Activated naive CD4-positive, alpha-beta T cell treated with Interleukin-2 at 50 U/mL for 16 hours (primary cell): ENCODE measurements at places on chromosomes 11 and 22.

GRCh38 chr22:44661070-44661469 is 40.9 kb upstream of the PRR5 start:
- no peak for DNase-seq

- DNase-seq = no peak
Measured at GRCh38 chr11:12811861-12812260, 137.6 kb downstream of the TEAD1 start.

DNA sequence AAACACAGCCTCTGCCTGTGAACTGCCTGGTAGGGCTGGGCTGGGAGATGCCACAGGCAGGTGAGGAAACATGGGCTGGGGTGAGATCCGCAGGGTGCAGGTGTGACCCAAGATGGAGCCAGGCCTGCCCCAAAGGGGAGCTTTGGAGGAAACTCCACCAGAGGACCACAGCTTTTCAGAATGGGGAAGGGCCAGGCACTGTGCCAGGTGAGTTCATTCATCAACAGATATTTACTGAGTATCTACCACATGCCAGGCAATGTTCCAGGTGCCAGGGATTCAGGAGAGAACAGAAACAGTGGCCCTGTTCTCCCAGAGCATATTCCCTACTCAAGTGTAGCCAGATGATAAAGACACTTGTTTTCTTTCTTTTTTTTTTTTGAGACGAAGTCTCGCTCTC is 11.2 kb downstream of the RTN4RL2 start:
- DNase-seq = no peak

DNA sequence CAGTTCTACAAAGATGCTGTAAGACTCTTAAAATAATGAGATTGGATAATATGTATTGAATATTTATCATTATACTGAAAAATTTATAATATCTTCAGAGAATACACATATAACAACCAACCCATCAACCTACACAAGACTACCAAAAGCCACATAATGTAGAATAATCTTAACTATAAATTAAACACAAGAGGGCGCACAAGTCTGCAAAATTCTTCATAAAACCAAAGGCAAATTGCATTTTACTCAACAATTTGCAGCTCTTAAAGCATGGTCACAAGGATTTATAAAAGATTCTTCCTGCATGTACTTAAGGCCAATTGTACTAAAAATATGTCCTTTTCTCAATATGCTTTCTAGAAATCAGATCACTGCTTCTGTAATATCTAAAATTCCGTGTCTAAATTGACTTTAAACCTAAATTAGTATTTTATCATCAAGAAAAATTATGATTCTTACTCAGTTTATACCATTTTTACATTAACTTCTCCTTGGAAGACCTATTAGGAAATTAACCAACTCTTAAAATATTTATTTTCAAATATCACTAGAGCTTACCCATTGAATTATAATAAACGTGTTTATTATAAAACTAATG is 79.0 kb downstream of the TTC28 start:
- DNase-seq = no peak

DNA sequence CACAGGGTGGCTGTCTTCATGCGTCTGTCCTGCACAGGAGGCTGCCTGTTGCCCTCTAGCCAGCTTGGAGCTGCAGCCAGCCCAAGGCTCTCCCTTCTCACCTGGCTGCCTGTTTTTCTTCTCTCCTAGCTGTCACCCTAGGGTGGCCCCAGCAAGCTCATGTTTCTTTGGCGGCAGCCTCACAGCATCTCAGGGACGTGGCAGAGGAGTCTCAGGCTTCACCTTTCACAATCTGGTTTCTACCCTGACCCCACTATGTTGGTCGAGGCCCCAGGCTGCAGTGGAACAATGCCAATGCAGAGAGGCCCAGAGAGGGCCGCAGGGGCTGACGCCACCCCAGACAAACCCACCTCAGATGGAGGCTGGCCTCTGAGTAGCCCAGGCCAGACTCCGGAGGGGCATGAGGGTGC is 2.5 kb upstream of the CLDN5 start:
- no peak for DNase-seq

- no peak for DNase-seq
Measured at GRCh38 chr11:130383344-130384211, 44.8 kb downstream of the ADAMTS8 start.

DNA sequence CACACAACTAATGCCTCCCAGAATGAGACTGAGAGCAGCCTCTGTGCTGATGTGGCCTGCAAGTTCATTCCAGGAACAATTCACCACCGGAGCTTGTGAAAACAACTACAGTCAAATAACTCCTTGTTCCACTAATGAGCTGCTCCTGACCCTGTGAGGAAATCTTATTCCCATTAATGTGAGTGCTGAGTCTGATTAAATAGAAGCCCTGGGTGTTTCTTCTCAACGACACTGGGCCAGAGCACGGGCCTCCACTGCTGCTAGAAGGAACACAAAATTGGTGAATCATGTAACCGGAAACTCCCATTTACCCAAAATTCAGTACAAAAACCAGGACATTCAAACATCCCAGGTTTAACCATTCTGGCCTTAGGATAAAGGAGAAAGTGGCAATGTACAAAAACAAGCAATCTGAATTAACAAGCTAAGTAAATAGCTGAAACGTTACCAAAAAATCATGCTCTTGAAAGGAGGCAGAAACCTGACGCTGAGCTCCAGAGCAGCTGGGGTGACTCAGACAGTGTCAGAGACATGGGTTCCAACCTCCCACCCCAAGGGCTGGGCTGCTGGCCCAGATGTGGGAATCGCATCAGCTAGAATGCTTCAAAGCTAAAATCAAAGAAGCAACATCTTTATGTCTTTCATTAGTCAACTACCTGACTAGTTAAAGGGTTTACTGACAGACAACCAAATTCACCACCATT is 26.7 kb downstream of the SERGEF start:
- DNase-seq = no peak

- no peak for DNase-seq
Measured at GRCh38 chr22:22720724-22721261, 76.4 kb downstream of the GGTLC2 start.

DNA sequence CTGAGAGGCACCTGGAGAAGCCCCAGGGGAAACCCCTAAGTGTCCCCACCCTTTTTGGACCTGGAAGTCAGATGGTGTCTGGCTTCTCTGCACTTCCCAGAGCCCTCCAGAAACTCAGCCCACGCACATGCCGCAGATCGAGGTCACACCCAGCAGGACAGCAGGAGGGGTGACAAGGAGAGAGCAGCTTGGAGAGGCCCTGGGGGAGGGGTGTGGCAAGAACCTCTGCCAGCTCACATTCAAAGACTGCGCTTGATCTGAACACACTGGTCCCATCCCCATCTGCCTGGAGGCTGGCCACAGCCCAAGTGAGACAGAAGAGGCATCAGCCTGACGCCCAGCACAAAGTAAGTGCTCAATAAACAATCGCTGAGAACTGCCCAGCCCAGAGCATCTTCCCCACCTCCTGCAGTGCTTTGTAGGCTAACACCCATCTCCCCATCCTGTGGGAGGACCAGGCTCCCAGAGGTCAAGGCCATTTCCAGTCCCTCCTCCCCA is 21.4 kb downstream of the TMPRSS6 start:
- DNase-seq = peak; percentile 21

- no peak for DNase-seq
Measured at GRCh38 chr11:88246696-88247095, 71.5 kb upstream of the RAB38 start.

DNA sequence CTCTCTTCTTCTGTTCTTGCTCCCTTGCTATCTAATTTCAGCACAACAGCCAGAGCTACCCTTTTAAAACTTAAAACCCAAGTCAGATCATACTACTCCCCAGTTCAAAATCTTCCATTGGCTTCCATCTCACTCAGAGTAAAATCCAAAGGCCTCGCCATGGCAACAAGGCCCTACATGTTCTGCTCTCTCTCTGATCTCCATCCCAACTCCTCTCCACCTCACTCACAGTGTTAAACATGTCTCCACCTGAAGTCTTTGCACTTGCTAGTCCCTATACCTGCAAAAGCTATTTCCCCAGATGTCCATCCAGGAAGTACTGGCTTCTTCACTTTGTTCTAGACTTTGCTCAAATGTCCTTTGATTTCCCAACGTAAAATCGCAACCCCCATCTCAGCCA is 3.0 kb upstream of the GRAP2 start:
- DNase-seq = no peak

- no peak for DNase-seq
Measured at GRCh38 chr11:64366751-64367150, 7.8 kb downstream of the RPS6KA4 start.

DNA sequence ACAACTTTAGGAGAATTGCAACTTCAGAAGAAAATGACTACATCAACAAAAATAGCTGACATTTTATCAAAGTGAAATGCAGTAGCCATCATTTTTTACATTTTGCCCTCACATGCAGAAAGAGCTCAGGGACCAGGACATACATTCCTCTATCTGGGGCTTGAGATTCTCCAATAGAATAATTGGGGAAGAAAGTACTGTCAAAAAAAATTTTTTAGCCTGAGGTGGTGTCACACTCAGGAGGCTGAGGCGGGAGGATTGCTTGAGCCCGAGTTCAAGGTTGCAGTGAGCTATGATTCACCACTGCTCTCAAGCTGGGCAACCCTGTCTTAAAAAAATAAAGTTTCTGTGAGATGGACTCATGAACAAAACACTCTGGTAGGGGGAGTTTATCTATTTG is 32.2 kb upstream of the DEPDC7 start:
- no peak for DNase-seq

- no peak for DNase-seq
Measured at GRCh38 chr11:116861539-116861938, 24.1 kb upstream of the APOA1 start.

GRCh38 chr22:45239681-45240051 is 1.0 kb downstream of the KIAA0930 start:
- DNase-seq = no peak

DNA sequence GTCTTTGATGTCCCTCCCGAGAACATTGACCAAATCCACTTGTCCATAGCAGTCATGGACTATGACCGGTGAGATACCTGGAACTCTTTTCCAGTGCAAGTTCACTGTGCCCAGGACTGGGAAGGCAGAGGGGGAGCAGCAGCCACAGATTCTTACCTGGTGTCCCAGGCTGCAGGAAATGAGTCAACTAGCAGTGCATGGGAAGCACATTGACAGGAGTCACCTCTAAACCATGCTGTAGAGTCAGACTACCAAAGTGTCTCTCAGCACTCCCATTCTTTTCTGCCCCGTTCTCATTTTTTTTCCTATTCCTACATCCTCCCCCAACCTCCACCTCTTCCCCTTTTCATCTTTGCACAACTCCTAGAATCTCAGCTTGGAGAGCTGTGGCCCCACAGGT is 67.2 kb upstream of the OLFML1 start:
- DNase-seq = no peak

DNA sequence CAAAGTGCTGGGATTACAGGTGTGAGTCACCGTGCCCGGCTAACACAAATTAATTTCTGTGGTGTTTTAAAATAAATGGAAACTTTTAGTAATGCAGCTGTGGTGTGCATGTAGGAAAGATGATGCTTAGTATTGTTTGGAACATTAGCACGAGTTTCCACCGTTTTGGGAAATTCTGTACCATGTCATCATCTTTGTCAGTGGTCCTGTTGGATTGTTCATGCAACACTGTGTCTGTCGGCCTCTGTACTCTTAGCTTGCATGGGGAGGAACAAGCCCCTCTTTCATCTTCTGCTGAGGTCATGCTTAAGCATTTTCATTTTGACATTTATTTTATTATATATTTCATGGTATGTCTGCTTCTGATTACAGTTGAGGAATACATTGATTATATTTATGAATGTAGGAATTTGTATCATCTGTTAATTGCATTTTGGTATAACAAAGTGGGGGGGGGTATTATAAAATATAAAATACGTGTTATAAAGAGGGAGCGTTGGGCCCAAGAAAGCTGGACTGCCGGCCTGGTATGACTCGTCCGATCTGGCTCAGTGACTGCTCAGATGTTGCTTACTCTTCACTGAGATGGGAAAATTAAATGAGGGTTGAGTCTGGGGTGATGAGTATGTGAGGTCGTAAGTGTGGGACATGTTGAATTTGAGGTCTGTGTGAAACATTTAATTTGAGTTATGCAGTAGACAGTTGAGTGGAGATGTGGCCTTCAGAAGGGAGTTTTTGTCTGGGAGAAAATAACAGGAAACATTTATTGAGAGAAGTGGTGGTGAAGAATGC is 28.7 kb downstream of the CECR2 start:
- no peak for DNase-seq

DNA sequence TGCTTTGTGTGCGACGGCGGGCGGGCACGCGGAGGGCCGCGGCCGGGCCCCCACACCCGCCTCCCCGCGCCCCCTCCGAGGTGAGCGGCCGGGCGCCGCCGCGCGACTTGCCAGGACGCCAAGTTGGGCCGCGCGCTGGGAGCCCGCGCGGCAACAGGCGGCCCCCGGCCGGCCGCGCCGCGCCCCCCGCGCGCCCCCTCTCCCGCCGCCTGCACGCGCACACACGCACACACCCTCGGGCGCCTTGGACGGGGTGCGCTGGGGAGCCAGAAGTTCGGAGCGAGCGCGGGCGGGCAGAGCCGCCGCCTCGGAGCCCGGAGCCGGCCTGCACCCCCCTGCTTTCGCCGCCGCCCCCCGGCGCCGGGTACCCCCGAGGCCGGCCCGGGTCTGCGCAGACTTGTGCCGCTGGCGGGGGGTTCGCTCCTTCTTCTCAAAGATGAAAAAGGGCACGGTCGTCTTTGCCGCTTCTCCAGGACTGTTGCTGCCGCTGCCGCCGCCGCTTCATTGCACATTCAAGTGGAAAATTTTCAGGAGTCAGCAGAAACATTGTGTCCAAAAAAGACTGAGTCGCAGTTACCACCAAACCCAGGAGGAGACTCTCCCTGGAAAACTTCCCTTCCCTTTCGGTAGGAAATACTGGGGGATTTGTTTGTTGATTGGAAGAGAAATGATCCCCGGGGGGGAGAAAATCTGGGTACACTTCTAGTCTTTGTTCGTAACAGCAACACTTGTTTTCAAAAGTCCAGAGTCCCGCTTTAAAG is 895 bp downstream of the TEAD1 start:
- DNase-seq = no peak

GRCh38 chr22:37659066-37659896 is 758 bp downstream of the PDXP start:
- peak; percentile 34 for DNase-seq

DNA sequence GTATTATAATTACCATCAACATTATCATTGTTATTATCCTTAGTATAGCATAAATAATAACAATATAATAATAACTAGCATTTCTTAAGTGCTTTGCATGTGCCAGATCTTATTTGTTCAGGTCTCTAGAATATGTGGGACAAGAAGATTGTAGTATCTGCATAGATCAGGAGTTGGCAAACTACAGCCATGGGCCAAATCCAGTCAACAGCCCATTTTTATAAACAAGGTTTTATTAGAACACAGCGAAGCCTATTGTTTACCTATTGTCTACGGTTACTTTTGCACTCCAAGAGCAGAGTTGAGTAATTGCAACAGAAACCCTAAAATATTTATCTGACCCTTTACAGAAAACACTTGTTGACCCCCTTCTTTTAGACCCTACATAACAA is 81.4 kb downstream of the SLC1A2 start:
- no peak for DNase-seq

GRCh38 chr11:69382131-69383128 is 88.5 kb downstream of the MYEOV start:
- DNase-seq = no peak

- no peak for DNase-seq
Measured at GRCh38 chr22:44628835-44629234, 73.2 kb upstream of the PRR5 start.
